ENCODE measurements at places on chromosomes 6 and 20. TPM values are rescaled to one million over a fixed set of nuclear protein-coding genes. Genes with fewer than 3 reads are reported as not detected.

GABRR1 gene
- total RNA-seq = not detected

PLCB1 gene
- total RNA-seq = 43.8 TPM

MYL9 gene
- total RNA-seq = 239 TPM

ADGRF4 gene
- 0.28 TPM for total RNA-seq

NFATC2 gene
- 8.0 TPM for total RNA-seq

WFDC5 gene
- total RNA-seq = not detected

SUN5 gene
- not detected for total RNA-seq

TXLNB gene
- 2.8 TPM for total RNA-seq

DPPA5 gene
- not detected for total RNA-seq

CD93 gene
- total RNA-seq = 133 TPM

Measured in lung (tissue), 17 donors.